ENCODE measurements at places on chromosomes 6 and 20. TPM values are rescaled to one million over a fixed set of nuclear protein-coding genes. Genes with fewer than 3 reads are reported as not detected.
A peak's percentile ranks its signal among the peaks of the same experiment; 100 is the strongest.

DNA sequence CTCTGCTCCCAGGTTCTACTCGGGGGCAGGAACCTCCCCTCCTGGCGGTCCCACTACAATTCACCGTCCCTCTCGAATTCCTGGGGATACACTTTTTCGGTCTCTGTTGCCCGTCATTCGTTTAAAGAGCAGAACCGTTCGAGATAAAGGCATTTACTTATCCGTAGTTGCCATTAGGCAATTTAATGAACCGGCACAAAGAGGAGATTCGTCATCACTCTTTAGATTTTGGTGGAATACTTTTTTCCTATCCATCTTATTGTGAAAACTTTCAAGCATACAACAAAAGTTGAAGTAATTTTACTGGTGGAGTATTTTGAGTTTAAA is 1.2 kb upstream of the CD24 start:
- DNase-seq = peak; percentile 46

- DNase-seq = peak; percentile 78
These were observed 68.2 kb upstream of the SUPT3H start for GRCh38 chr6:45445749-45446549.

Gene XKR7
- 0.35 TPM for polyA plus RNA-seq

Gene GRIK2
- 16.5 TPM for polyA plus RNA-seq

Gene RAB32
- polyA plus RNA-seq = 25.4 TPM

GRCh38 chr6:6277413-6277812 is 43.0 kb downstream of the F13A1 start:
- DNase-seq = no peak

- no peak for DNase-seq
These were observed 72.4 kb upstream of the LGSN start for GRCh38 chr6:63392092-63392724.

DNA sequence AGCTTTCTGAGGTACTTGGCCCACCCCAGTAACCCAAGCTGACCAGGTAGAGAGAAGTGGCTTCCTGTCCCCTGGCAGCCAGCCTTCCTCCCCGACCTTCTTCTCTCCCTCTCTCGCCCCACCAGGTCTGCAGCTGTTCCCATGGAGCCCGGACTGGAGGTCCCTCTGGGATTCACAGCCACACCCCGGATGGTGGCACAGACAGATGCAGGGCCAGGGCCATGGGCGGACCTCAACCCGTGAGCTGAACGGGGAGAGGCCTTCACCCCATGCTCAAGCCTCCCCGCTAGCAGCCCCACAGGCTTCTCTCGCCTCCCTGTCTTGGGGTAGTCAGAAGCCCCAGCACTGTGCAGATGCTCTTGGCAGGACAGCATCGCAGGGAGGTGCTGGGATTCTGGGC is 41.3 kb downstream of the CPXM1 start:
- no peak for DNase-seq

Gene LPIN3
- polyA plus RNA-seq = 15.9 TPM

DNA sequence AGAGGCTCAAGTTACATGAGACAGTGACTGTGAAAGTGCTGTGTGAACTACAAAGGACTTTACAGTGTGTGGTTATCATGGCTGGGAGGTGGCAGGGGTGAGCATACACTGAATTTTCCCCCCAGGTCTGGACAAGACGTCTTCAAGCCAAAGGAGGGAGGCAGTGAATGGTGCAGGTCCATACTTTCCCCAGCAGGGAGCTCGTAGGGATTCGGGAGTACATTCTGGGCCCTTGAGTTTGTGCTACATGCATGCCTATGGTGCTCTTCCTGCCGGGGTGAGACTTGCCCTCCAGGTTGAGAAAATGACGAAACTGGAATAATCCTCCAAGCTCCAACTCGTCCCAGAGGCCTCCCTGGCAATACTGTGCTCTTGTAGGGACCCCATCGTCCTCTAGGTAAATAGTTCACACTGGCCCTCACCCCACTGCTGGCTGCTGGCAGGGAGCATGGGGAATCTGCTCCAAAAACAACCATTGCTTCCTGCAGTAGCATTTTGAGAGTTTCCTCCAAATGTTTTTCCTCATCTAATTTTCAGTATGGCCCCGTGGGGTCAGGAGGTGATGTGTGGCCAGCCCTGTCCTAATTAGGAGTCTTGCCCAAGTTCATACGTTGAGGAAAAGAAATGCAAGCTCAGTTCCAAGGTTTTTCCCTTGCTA is 57.6 kb downstream of the ZNF831 start:
- peak; percentile 29 for DNase-seq

GRCh38 chr6:114157848-114158247 is 185.0 kb downstream of the HS3ST5 start:
- DNase-seq = no peak

Gene SF3B5
- 108 TPM for polyA plus RNA-seq

DNA sequence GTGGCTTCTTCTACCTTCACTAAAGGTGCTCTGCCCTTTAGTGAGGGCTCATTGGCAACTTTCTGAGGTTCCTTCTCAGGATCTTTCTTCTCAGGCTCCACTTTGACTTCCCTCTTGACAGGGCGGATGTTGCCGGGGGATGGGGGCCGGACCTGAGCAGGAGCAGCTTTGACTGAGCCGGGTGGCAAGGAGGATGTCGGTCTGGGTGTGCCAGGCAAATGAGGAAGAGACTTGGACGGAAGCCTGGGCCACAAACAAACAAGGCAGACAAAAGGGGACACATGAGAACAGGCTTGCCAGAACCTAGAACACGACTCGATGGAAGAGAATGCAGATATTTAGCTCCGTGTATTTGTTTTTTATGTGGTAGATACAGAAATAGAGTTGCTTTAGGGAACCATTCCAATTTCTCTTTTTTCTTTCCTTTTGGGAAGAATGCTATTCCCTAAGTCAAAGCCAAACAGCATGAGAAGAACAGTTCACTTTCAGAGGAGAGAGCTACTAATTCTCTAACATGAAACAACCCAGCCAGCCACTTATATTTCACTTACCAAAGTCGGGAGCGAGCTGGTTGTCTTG is 76.2 kb upstream of the BCLAF1 start:
- no peak for DNase-seq

Gene ANGPT4
- 0.22 TPM for polyA plus RNA-seq

GRCh38 chr20:51960047-51960675 is 157.8 kb upstream of the SALL4 start:
- no peak for DNase-seq

DNA sequence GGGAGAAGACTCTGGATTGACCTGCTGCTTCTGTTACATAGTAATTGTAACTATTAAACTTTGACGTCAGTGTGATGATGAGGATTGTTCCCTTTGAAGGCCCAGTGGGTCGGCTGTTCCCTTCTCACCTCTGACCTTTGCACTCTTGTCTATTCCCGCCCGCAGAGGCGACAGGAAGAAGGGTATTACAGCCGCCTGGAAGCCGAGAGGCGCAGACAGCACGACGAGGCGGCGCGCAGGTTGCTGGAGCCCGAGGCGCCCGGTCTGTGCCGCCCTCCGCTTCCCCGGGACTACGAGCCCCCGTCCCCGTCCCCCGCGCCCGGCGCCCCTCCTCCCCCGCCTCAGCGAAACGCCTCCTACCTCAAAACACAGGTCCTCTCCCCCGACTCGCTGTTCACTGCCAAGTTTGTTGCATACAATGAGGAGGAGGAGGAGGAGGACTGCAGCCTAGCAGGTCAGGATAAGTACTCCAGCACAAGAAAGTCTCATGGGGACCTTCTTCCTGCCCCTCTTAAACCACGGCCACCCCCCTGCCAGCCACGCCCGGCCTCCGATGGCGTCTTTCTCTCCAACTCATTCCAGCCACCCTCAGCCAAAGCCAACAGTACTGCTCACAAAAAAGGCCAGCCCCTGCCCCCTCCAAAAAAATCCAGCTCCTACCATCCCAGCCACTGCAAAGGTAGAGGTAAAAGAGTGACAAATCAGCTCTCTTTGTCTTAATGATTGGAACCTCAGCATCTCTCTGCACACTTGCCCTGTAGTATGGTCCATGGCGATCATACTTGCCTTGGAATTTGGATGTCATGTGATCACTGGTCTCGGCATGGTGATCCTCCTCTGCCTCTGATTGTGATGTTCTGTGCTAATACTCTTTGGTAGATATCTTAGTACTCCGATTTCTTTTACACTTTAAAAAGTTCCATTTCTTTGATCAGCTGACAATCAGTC is 31.6 kb upstream of the KIF25 start:
- DNase-seq = no peak

Gene NINL
- polyA plus RNA-seq = 69.2 TPM

Gene CLIC5
- 209 TPM for polyA plus RNA-seq

DNA sequence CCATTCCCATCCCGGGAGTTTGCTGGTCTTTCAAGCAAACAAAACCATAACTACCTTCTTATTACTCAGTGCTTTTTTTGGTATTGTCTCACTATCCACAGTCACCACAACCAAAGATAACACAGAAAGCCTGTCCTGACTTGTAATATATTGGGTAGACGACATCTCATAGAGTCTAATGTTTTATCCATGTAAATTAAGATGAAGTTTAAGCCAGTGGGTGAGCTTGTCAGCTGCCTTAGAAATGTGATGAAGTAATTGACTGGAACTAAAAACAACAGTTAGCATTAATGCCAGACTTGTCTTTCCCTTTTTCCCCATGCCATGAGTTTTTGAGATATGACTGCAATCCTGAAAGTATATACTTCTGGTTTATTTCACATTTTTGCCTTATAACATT is 282.7 kb upstream of the PRDM1 start:
- DNase-seq = no peak

DNA sequence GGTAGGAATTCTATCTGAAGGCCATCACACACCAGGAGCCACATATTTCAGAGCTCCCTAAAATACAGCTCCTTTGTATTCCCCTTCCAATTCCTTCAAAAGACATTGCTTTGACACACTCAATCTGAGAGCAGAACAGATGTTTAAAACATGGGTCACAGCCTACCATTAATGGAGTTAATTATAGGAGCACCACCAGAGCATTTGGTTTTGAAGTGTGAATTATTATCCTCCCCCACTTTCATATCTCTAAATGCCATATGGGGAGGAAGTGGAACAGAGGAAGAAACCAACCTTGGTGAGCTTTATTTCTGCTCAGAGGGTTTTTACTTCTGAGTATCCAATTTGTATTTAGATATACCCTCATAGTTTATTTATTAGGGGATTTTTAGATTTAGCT is 50.7 kb upstream of the TNFRSF21 start:
- DNase-seq = no peak

GRCh38 chr20:20820785-20821483 is 108.5 kb upstream of the RALGAPA2 start:
- no peak for DNase-seq

DNA sequence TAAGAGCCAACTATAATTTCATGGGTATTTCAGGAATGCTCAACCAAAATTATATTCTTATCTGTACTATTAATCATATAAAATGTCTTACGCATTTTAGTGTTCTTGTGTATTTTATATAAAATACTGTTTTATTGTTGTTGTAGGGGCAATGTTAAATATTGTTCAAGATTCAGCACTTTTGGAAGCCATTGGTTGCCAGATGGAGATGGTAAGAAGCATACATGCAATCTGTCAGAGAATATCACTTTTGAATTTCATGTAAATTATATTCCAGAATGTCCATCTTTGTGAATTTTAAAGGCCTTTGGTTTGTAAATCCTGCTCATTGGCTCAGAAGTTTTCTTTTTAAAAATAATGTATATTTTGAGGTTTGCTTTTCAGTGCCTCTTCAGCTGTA is 50.0 kb upstream of the ADIG start:
- no peak for DNase-seq
